Astrocyte (in vitro differentiated cells and primary cell): ENCODE measurements at places on chromosomes 3 and 15. TPM values are rescaled to one million over a fixed set of nuclear protein-coding genes. Genes with fewer than 3 reads are reported as not detected.

The PRTG gene
- 13.6 and 39.4 TPM in 2 replicates for total RNA-seq

The C3orf49 gene
- not detected in 2 replicates for total RNA-seq

DNA sequence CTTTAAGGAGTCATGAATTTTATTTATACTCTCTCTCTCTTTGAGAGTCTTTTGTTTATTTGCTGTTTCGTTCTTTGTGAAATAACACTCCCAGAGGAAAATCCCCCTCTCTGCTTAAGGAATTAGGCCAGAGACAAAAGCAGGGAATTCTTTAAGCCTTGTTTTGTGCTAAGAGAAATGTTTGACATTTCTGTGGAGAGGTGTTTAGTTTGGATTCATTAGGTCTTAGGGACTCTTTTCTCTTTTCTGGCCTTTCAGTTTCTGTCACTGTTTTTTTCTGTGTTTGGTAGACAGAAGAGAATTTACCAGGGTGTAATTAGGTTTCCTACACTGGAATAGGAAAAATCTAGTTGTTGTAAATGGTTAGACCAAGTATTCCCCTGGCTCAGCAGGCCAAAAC, 241.8 kb upstream of the NR2F2 start:
- H3K27ac ChIP-seq, result no peak overlapping the region
- no peaks in the 10 kb centered on the region for H3K36me3 ChIP-seq
- no peak for DNase-seq
- no peaks in the 10 kb centered on the region for H3K4me1 ChIP-seq

The GCSAM gene
- total RNA-seq, result not detected in 2 replicates

The PTX3 gene
- 3.0 and 4.7 TPM in 2 replicates for total RNA-seq

- no peaks in the 10 kb centered on the region for H3K36me3 ChIP-seq
- no peak overlapping the region for H3K27ac ChIP-seq
- H3K27me3 ChIP-seq, result no peaks in the 10 kb centered on the region
- H3K4me1 ChIP-seq, result no peaks in the 10 kb centered on the region
- no peak for DNase-seq
Observed at GRCh38 chr15:101048581-101049030, 129.4 kb downstream of the LRRK1 start.

The MFN1 gene
- total RNA-seq, result 53.1 and 57.7 TPM in 2 replicates

- DNase-seq, result peak; percentile 37
- no peaks in the 10 kb centered on the region for H3K4me1 ChIP-seq
- no peaks in the 10 kb centered on the region for H3K27me3 ChIP-seq
- H3K4me3 ChIP-seq, result no peak overlapping the region
- H3K36me3 ChIP-seq, result no peaks in the 10 kb centered on the region
- no peak overlapping the region for H3K27ac ChIP-seq
Observed at GRCh38 chr3:175857666-175858270, 998.6 kb downstream of the NAALADL2 start.

The MAPKBP1 gene
- total RNA-seq, result 30.8 and 30.9 TPM in 2 replicates

- no peak overlapping the region for H3K27ac ChIP-seq
- peaks cover 4% of the 10 kb centered on the region for H3K36me3 ChIP-seq
- H3K4me3 ChIP-seq, result no peak overlapping the region
Observed at GRCh38 chr3:179695672-179696313, 43.0 kb downstream of the USP13 start.

The GPR149 gene
- not detected in 2 replicates for total RNA-seq

The CPLX3 gene
- total RNA-seq, result not detected in 2 replicates

DNA sequence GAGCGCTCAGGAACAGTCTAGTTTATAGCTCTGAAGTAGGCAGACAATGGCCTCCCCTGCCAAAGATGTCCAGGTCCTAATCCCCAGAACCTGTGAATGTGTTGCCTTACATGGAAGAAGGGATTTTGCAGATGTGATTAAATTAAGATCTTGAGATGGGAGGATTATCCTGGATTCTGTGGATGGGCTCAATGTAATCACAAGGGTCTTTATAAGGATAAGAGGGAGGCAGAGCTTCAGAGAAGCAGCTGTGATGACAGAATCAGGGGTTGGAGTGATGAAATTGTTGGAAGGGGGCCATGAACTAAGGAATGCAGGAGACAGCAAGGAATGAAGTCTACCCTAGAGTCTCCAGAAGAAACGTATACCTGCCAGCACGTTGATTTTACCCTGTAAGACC, 14.0 kb upstream of the GK5 start:
- H3K27ac ChIP-seq, result no peak overlapping the region
- H3K36me3 ChIP-seq, result no peaks in the 10 kb centered on the region
- DNase-seq, result no peak

DNA sequence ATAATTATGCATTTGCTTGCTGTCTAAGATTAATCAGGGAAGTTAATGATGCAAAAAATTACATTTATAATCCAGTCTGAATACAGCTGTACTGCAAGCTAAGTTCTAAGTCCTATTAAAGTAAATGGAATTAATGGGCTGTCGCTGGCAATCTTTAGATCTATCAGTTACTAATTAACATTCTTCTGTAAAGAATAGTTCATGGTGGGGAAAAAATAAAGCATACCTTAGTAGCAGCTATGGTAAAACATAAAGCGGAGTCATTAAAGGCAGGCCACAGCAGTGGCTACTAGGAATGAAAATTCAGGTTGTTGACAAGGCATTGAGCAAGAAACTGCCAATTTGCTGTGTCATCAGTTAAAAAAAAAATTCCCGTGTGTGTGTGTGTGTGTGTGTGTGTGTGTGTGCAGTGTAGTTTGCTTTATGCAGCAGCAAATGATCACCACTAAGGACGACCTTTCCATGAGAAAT, 129.8 kb downstream of the ZNF385D start:
- no peak overlapping the region for H3K4me3 ChIP-seq
- no peaks in the 10 kb centered on the region for H3K27me3 ChIP-seq
- peaks cover 16% of the 10 kb centered on the region for H3K4me1 ChIP-seq
- peak; percentile 77 for DNase-seq

DNA sequence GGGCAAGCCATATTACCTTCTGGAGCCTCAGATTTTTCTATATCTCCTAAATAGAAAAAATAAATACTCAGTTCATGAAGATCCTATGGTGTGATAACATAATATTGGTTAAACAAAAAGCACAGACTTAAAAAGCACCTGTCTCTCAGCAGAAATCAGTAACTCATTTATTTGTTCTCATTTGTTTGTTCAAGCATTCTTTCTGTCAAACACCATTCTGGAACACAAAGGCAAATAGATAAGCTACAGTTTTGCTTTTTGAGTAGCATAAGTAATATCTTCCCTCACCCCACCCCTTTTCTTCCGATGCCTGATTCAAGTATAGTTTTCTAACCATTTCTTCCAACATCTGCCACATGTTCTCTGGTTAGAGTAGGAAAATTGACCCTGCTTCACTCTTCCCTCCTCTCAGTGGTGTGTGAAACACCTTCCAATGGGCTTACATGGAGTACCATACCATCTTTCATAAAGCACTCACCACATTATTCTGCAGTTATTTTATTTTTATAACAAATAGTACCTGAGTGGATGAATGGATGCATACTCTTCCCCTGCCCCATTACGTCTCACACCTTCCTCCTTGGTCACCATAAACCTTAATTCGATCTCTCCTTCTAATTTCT, 8.4 kb upstream of the IL1RAP start:
- no peaks in the 10 kb centered on the region for H3K4me1 ChIP-seq
- DNase-seq, result no peak
- H3K4me3 ChIP-seq, result no peak overlapping the region
- no peaks in the 10 kb centered on the region for H3K36me3 ChIP-seq

- H3K27ac ChIP-seq, result no peak overlapping the region
- H3K27me3 ChIP-seq, result no peaks in the 10 kb centered on the region
- H3K36me3 ChIP-seq, result no peaks in the 10 kb centered on the region
- H3K4me1 ChIP-seq, result peaks cover 8% of the 10 kb centered on the region
- peak; percentile 58 for DNase-seq
Observed at GRCh38 chr15:77187751-77188464, 117.0 kb upstream of the TSPAN3 start.

- H3K4me1 ChIP-seq, result peaks cover 6% of the 10 kb centered on the region
- H3K36me3 ChIP-seq, result no peaks in the 10 kb centered on the region
- no peak overlapping the region for H3K4me3 ChIP-seq
- no peaks in the 10 kb centered on the region for H3K27me3 ChIP-seq
- no peak for DNase-seq
Observed at GRCh38 chr3:33881156-33882064, 83.0 kb downstream of the PDCD6IP start.

The DNAJC19 gene
- total RNA-seq, result 43.2 and 46.7 TPM in 2 replicates

The CYP1A1 gene
- 0.58 and 0.91 TPM in 2 replicates for total RNA-seq

GRCh38 chr3:156350781-156351180, 204.1 kb downstream of the SSR3 start:
- no peaks in the 10 kb centered on the region for H3K4me1 ChIP-seq
- no peaks in the 10 kb centered on the region for H3K36me3 ChIP-seq
- no peaks in the 10 kb centered on the region for H3K27me3 ChIP-seq

- H3K36me3 ChIP-seq, result no peaks in the 10 kb centered on the region
- H3K27ac ChIP-seq, result no peak overlapping the region
- no peak overlapping the region for H3K4me3 ChIP-seq
- no peaks in the 10 kb centered on the region for H3K27me3 ChIP-seq
- DNase-seq, result peak; percentile 89
- peaks cover 7% of the 10 kb centered on the region for H3K4me1 ChIP-seq
Observed at GRCh38 chr15:27091270-27091940, 120.4 kb downstream of the GABRG3 start.

DNA sequence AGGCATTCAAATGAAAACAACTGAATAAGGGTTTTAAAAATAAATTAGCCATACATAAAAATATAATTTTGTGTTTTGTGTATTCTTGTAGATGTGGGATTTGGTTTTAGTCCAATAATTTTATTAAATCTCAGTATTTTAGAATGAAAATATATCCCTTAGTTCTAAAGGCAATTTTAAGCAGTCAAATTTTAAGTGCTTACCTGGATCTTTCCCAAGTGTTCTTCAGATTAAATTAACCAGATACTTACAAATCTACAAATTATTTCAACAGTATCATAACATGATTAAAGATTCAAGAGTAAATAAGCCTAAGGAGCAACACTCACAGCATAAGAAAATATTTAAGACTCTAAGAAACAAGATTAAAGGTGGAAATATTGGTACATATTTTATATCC, 275.0 kb upstream of the RBMS3 start:
- H3K4me3 ChIP-seq, result no peak overlapping the region
- H3K27me3 ChIP-seq, result no peaks in the 10 kb centered on the region

DNA sequence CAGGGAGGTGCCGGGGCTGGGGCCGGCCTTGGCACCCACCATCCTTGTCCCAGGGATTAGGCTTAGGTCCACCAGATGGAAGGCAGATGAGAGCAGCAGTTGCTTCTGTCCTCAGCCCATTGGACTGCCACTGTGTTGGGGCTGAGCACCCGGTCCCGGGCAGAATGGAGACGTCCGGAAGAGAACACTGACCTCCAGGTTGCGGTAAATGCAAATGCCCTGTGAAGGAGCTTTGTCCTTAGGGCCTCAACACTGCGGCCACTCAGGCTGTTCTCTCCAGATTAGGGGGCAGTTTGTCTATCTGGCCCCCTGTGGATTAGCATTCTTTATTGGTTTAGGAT, at the start of gene SERINC4:
TSS of gene SERINC4 (minus strand) at position 276 of the 341 bp plus-strand sequence. CDS start at position 42, 234 bp downstream.
- H3K36me3 ChIP-seq, result peaks cover 35% of the 10 kb centered on the region
- peak within 1 kb of the TSS; percentile 100 for H3K4me3 ChIP-seq
- DNase-seq, result no peak

DNA sequence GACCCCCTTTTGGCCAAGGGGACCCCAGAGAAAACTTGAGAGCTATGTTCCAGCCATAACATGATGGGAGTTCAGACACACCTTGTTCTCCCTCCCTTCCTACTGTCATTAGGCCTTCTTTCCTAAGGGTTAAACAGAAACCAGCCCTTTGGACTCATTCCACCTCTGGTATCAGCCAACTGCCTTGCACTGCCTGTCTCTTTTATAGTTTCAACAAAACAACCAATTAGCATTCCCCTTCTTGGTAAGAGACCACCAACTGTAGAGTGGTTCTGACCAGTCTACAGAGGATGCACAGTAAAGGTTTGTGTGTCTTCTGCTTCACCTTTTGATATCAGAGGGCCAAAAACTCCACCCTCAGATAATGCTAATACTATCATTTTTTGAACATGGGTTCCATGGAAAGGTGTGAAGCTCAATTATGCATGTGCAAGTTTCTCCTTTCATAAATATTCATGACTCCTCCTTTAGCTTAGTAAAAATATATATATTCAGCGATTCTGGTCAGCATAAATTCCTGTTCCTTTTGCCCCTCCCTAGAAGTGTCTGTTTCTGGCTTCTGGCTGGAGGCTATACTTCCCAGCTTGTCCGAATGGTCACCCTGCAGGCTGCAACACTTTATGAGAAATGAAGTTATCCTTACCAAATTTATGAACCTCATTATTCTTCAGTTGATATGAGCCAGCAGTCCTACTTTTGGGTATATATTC, 55.9 kb downstream of the SERP1 start:
- no peaks in the 10 kb centered on the region for H3K4me1 ChIP-seq
- no peak for DNase-seq
- H3K27me3 ChIP-seq, result no peaks in the 10 kb centered on the region

DNA sequence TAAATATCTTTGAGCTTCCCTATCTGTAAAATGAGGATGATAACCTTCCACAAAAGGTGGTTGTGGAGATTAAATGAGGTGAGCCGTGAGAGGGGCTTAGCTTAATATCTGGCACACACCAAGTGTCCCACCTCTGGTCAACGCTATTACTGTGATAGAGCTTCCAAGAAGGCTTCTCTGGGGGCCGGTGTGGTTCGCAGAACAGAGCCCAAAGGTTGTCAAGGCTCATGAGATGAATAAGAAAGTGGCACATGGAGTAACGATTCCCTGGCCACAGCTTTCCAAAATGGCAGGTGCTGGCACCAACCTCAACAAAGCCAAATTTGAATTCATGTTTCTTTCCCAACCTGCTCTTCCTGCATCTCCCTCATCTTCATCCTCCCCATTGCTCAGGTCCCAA, 10.4 kb downstream of the KY start:
- DNase-seq, result no peak
- no peaks in the 10 kb centered on the region for H3K27me3 ChIP-seq
- H3K4me1 ChIP-seq, result no peaks in the 10 kb centered on the region
- no peaks in the 10 kb centered on the region for H3K36me3 ChIP-seq

- no peaks in the 10 kb centered on the region for H3K36me3 ChIP-seq
- no peak overlapping the region for H3K27ac ChIP-seq
- no peaks in the 10 kb centered on the region for H3K27me3 ChIP-seq
- no peak overlapping the region for H3K4me3 ChIP-seq
- H3K4me1 ChIP-seq, result no peaks in the 10 kb centered on the region
- peak; percentile 28 for DNase-seq
Observed at GRCh38 chr3:174986685-174987084, 127.6 kb downstream of the NAALADL2 start.

GRCh38 chr3:45491344-45491743, 103.0 kb downstream of the LARS2 start:
- H3K27me3 ChIP-seq, result no peaks in the 10 kb centered on the region
- H3K4me3 ChIP-seq, result no peak overlapping the region
- no peak for DNase-seq

- no peak overlapping the region for H3K4me3 ChIP-seq
- no peaks in the 10 kb centered on the region for H3K27me3 ChIP-seq
- no peak overlapping the region for H3K27ac ChIP-seq
Observed at GRCh38 chr3:187570776-187571175, 99.4 kb downstream of the SST start.

The TERC gene
- 0.86 and 1.2 TPM in 2 replicates for total RNA-seq

- no peaks in the 10 kb centered on the region for H3K27me3 ChIP-seq
- no peaks in the 10 kb centered on the region for H3K36me3 ChIP-seq
- H3K4me1 ChIP-seq, result no peaks in the 10 kb centered on the region
- no peak overlapping the region for H3K27ac ChIP-seq
- no peak for DNase-seq
Observed at GRCh38 chr3:79477242-79477641, 290.6 kb downstream of the ROBO1 start.
